ENCODE measurements at places on chromosomes 7 and 10.

DNA sequence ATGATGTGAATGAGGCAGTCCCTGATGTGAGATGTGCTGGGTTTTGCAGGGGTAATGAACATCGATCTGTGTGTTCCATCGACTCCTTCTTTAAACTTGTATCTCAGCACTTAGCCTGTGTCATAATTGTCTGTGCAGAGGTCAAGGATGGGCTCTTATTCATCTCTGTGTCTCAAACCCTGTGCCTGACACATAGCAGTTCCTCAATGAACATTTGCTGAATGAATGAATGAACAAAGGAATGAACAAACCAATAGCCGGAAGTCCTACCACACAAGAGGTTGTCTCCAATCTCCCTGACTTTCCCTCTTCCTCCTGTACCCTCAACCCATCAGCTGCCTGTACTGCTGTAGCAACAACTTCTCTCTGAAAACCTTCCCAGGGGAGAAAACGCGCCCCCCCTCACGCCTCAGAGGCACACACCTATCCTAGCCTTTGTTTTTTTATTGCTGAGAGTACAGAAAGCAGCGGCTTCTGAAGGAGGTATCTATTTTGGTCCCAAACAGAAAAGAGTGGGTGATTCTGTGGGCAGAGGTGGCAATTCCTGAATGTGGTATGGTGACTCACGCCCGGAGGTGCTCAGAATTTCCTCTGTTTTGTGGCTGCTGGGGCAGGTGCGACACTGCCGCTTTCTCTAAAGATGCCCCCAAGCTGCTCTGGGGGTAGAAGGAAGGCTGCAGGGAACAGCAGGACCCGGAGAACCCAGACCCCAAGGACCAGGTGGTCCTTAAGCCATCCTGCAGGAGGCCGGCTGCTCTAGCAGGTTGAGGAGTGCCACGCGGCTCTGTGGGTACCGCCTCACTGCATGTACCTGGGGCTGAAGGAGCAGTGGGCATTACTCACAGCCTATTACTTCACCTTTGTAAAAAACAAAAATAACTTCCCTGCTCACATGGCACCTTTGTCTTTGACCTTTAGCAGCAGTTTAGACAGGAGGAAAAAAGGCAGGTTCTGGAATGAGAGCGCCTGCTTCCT is 9.6 kb downstream of the IL2RA start:
- no peak for DNase-seq

- DNase-seq: no peak
Observed at GRCh38 chr7:158724658-158725505, 20.3 kb upstream of the NCAPG2 start.

- no peak for DNase-seq
Observed at GRCh38 chr10:103535595-103535994, 42.1 kb downstream of the NEURL1 start.

GRCh38 chr10:37436357-37436756 is 311.0 kb downstream of the ANKRD30A start:
- DNase-seq: no peak

DNA sequence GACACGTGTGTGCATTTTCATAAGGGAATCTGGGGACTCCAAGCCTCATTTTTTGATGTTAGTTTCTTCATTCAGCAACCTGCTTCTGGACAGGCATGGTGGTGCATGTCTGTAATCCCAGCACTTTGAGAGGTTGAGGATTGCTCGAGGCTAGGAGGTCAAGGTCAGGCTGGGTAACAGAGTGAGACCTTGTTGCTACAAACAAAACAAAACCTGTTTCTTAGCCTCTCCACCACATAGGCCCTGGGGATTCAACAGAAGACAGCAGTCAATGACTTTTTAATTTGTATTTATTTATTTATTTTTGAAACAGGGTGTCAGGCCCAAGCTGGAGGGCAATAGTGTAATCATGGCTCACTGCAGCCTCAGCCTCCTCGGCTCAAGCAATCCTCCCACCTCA is 6.9 kb upstream of the CYTH3 start:
- DNase-seq: no peak

- no peak for DNase-seq
Observed at GRCh38 chr7:130989101-130989795, 255.2 kb upstream of the KLF14 start.

DNA sequence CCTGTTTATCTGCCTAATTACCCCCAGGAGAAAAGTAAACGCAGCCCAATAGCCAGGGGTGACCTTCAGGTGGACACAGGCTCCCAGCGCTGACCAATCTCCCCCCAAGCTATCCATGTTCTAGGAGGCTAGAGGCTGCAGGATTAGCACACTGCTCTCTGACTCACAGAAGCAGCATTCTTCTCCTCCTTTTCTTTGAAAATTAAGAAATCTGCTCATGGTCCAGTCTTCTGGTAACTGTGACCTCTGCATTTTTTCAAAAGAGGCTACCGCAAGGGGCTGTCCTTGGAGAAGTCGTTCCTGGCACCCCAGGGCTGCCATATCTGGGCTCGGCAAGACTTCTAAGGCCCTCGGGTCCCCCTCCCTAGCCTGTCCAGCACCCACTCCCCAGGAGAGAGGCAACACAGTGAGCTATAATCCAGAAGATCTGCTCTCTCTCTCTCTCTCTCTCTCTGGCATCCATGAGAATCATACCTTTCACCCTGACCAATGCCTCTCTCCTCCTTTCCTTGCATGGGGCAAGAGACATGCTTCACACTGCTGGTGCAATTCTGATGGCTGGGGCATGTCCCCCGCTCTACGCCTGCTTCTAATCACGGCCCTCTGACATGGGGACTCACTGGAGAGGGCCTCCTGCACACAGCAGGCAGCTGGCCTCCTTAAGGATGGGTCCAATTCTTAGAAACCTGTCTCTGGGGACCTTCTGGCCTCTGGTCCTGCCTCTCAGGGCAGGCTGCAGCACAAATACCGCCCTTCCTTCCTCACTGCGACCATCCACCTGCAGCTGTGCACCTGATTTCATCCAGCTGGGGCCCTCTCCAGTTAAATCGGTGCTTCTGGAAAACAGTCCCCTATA is 27.3 kb downstream of the ANXA11 start:
- DNase-seq: no peak

GRCh38 chr7:26429168-26429567 is 137.5 kb downstream of the SNX10 start:
- no peak for DNase-seq

DNA sequence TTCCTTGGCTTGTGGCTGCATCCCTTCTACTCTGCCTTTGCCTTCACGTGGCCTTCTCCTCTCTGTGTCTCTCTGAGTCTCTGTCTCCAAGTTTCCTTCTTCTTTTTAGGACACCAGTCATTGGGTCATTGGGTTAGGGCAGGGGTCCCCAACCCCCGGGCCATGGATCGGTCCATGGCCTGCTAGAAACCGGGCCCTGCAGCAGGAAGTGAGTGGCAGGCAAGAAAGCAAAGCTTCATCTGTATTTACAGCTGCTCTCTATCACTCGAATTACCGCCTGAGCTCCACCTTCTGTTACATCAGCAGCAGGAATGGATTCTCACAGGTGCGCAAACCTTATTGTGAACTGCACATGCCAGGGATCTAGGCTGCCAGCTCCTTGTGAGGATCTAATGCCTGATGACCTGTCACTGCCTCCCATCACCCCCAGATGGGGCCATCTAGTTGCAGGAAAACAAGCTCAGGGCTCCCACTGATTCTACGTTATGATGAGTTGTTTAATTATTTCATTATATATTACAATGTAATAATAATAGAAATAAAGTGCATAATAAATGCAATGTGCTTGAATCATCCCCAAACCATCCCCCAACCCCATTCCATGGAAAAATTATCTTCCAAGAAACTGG is 47.9 kb upstream of the DOCK1 start:
- DNase-seq: no peak

- no peak for DNase-seq
Observed at GRCh38 chr10:33631991-33632390, 297.5 kb upstream of the NRP1 start.

- no peak for DNase-seq
Observed at GRCh38 chr7:117435475-117436043, 8.3 kb upstream of the ASZ1 start.

GRCh38 chr7:4772306-4772705 is 3.1 kb upstream of the AP5Z1 start:
- no peak for DNase-seq

GRCh38 chr10:79158402-79159097 is 89.8 kb downstream of the ZMIZ1 start:
- DNase-seq: peak; percentile 69

GRCh38 chr7:70570029-70570428 is 561.9 kb upstream of the GALNT17 start:
- DNase-seq: no peak

DNA sequence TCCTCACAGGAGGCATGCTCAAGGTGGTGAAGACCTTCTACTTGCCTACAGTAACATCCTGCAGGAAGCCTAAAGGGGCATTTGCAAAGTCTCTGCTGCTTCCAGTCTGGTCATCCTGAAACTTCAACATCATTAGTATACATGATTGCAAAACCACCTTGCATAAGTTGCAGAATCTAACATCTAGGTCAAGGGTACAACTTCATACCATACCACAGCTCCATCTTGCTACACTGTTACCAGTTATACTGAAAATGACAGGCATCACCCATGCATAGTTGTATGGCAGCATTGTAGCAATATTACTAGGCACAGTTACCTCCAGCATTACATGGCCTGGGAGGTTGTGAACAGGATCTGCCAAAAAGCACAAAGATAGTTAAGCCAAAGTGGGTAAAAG is 13.7 kb upstream of the MACROH2A2 start:
- DNase-seq: no peak

DNA sequence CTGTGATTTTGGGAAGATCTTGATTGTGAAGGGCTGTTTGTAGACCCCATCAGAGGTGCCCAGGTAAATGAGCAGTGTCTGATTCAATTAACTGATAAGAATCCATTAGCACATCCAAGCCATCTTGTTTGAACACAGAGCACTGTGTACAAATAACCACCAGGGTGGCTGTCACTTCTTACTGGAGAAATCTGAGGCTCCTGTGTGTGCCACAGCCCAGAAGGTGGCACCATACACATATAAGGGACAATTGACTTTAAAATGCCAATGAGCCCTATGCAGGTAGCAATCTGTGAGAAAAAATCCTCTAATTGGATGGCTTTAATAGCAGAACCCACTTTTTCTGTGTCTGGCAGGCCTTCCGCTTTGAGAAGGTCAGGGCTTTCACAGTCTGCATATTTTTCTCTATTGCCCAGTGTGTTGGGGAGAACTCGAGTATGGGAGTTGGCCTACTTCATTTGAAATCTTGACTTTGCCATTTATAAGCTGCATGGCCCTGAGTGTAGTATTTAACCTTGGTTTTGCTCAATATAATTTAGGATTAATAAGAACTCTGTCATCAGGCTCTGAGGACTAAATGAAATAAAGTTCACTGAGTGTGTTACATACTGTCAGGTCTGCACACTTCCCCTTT is 517.4 kb downstream of the CCSER2 start:
- DNase-seq: no peak

GRCh38 chr7:121475806-121476205 is 79.7 kb upstream of the FAM3C start:
- DNase-seq: no peak

DNA sequence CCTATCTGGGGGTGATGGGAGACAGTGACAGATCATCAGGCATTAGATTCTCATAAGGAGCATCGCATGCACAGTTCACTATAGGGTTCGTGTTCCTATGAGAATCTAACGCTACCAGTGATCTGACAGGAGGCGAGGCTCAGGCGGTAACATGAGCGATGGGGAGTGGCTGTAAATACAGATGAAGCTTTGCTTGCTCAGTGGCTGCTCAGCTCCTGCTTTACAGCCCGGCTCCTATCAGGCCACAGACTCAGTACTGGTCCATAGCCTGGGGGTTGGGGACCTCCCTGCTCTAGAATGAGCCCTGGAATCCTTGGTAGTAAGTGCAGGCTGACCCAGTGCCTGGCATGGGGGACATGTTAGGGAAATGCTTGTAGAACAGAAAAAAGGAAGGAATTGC is 426.0 kb downstream of the TYW1 start:
- no peak for DNase-seq

GRCh38 chr7:11343818-11344413 is 370.2 kb downstream of the PHF14 start:
- no peak for DNase-seq

GRCh38 chr10:123245264-123245663 is 91.1 kb downstream of the BUB3 start:
- no peak for DNase-seq

DNA sequence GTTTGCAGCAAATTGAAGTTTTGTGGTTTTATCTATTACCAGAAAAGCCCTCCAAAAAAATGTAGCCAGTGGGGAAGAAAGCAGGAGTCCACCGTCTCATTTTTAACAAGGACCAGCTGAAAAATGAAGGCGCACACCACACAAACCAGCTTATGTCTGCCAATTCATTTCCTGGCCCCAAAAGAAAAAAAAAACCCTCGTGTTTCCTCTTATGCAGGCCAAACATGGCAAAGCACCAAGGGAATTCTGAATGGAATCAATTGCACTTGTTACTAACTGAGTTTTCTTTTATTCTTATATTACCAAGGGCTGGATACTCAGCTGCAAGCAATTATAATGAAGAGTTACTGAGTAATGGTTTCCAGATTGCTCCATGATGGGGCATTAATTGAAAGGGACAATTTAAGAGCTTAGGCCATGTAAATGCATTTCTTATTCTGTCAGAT is 428.3 kb upstream of the NPVF start:
- no peak for DNase-seq

DNA sequence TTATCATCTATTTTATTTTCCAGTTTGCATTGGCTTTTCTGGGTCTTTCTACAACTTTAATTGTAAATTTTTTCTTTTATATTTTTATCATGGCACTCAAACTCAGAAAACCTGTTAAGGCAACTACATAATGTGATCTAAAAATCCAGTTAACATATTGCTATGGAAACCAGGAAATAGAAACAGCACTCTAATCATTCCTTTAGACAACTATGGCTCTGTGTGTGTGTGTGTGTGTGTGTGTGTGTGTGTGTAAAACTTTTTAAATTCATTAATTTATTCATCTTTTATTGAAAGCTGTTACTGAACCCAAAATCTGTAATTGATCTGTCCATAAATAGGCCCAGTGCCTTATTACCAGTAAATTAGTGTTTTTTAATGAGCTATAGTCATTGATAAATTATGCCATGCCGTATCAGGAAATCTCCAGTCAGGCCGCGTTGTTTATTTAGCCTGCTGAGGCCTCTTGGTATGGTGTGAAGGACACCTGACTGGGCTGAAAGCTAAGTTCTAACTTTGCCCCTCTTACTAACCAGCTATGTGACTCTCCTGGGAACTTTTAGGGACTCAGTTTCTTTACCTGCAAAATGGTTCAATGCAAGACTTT is 1.5 kb upstream of the MET start:
- no peak for DNase-seq

GRCh38 chr7:16590424-16590823 is 55.1 kb downstream of the ANKMY2 start:
- DNase-seq: no peak

All from glutamatergic neuron (in vitro differentiated cells).